Stimulated activated naive CD4-positive, alpha-beta T cell treated with Interleukin-2 at 50 U/mL for 16 hours (primary cell): ENCODE measurements at places on chromosomes 6 and 20.

- DNase-seq, result no peak
Measured at GRCh38 chr6:22173311-22173710, 123.5 kb downstream of the PRL start.

GRCh38 chr20:41422953-41423352 is 56.3 kb upstream of the EMILIN3 start:
- no peak for DNase-seq

DNA sequence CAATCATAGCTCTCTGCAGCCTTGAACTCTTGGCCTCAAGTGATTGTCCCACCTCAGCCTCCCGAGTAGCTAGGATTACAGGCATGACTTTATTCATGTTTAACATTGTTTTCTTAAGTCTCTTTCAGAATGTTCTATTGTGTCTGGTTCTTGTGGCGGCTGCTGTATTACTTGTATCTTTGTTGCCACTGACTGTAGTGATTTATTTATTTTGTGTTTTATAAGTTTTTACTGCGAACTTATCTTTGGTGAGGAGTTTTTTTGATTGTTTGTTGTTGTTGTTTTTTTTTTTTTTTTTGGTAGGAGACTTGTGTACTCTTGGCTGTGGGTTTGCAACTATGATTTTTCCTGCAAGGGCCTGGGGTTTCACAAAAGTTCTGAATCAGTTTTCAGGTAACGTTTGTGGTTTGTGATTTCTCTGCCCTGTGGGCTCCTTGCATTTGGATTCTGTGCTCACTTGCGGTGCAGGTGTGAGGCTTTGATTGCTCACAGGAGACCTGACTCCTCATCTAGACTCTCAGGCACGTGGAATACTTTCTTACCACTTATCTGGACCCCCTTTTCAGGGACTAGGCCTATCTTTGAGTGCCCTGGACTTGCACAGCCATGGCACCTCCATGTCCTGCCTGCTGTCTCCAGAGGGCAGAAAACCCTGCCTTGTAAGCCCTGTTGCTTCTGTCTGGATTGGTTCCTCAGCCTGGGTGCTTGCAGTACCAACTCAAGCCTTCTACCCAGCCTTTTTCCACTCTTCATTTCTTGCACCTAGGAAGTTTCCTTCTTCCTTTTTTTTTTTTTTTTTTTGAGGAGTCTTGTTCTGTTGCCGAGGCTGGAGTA is 25.2 kb downstream of the KIF25 start:
- no peak for DNase-seq

GRCh38 chr6:142903812-142904211 is 41.2 kb downstream of the HIVEP2 start:
- DNase-seq, result no peak

DNA sequence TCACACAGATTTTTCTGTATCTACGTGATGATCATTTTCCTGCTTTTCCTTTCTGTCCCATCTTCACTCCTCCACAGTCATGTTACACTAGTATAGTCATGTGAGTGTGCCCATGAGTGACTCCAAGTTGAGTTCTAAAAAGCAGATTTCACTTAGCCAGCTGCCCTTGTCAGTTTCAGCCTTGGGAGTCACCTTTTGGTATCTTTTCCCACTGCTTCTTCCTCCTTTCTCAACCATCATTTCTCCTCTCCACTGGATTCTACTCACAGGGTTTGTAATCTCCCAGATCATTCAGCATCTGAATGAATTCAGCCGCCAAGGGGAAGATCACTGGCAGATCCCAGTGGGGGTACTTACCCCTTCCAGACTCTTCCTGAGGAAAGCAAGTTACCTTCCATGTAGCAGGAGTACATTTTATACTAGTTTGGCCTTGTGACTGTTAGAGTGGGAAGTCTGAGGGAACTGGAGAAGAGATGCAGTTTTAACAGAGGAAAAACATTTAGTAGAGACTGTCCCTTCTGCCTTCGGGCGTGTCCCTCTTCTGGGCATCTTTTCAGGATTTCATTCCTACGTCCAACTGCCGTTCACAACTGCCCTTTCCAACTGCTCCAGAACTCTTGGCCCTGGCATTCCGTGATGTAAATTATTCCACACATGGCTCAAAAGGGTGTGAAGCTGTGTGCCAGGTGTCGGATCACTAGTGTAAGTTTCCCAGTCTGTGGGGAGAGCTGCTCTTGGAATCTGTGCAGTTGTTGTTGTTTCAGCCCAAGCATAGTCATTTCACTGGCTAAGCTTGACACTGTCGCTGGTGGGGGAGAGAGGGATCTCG is 38.9 kb downstream of the BICRAL start:
- no peak for DNase-seq

- no peak for DNase-seq
Measured at GRCh38 chr6:97198046-97198565, 84.9 kb downstream of the MMS22L start.

DNA sequence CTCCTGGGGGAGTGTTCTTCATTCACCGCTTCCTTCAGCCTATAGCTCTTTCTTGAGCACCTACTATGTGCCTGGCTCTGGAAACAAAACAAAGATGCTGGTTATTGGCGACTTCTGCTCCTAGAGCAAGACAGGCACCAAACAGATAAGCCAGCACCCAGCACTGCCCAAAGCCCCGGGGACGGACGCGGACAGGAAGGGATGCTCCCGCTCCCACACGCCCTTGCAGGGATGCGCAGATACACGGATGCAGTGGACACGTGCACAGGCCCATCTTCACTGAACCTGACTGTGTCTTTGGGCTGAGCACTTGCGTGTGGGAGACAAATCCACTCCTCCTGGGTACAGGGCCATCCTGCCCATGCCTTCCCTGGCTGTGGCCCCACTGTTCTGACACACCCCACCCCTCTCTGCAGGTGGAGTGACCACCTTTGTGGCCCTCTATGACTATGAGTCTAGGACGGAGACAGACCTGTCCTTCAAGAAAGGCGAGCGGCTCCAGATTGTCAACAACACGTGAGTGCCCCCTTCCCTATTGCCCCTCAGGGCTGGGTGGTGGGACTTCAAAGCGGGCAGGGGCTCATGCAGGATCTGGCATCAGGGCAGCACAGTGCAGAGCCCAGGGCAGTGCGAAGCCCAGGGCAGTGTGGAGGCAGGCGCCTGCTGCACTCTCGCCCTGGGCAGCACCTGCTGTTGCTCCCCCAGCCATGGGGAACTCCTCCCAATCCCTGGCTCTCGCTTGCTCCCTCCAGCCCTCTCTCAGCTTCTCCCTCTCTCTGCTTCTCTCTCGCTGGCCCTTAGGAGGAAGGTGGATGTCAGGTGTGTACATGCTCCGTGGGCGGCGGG is 39.9 kb downstream of the SRC start:
- no peak for DNase-seq

- no peak for DNase-seq
Measured at GRCh38 chr6:168420706-168421105, 20.3 kb upstream of the SMOC2 start.

GRCh38 chr6:2509711-2510110 is 241.0 kb downstream of the MYLK4 start:
- DNase-seq, result no peak

GRCh38 chr6:165167861-165168260 is 141.5 kb downstream of the C6orf118 start:
- no peak for DNase-seq

- no peak for DNase-seq
Measured at GRCh38 chr20:36272547-36273220, 33.5 kb upstream of the DLGAP4 start.

DNA sequence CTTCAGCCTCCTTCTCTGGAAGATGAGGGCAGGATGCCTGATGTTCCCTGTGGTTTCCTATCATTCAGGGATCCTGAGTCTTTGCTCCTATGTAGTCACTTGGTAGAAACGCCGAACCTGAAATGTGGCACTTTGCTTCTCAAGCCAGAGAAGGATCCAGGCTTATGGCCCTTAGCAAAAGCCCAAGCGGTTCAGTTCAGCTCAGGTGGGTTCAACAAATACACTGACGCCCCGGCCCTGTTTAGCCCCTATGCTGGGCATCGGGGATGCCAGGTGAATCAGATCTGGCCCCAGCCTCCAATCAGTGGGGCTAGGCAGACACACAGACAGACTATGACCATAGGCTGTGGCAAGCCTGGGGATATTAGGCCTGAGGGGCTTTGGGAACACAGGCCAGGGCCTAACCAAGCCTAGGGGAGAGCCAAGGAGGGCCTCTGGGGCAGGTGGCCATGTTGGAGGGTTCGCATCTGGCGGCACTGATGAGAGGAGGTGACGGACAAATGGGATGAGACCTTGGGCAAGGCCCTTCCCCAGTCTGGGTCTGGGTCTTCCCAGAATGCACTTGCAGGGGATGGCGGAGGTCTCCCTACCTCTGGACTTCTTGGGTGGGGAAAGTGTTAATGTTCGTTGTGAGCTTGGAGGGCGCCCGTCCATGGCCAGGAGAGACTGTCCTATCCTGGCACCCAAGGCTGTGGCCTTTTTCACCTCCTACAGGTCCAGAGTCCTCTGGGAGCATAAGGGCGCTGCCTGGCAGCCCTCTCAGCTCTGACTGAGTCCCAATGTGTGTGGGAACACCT is 17.6 kb upstream of the SRC start:
- DNase-seq, result no peak

- no peak for DNase-seq
Measured at GRCh38 chr6:118269659-118270058, 278.4 kb upstream of the PLN start.
